ENCODE measurements at places on chromosomes 11 and 22.
A peak's percentile ranks its signal among the peaks of the same experiment; 100 is the strongest.

DNA sequence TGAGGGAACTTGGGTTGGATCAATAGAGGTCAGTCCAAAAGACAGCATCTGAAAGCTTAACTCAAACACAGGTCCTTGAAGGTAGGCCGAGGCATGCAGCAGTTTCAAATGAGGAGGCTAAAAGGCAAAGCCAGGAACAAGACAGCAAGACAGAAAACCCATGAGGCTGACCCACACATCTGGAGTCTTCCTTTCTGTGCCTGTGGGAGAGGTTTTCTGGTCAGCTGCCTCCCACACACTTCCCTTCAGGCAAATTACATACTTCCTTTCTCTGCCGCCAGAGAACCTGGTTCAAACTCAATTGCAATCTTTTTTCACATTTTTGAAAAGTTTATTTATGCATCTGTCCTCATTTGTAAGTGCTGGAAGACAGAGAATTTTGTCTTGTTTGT lies 29.8 kb upstream of the CRTAM start:
- no peak for DNase-seq

- DNase-seq, result no peak
These were observed 3.4 kb downstream of the LGR4 start for GRCh38 chr11:27468995-27469695.

DNA sequence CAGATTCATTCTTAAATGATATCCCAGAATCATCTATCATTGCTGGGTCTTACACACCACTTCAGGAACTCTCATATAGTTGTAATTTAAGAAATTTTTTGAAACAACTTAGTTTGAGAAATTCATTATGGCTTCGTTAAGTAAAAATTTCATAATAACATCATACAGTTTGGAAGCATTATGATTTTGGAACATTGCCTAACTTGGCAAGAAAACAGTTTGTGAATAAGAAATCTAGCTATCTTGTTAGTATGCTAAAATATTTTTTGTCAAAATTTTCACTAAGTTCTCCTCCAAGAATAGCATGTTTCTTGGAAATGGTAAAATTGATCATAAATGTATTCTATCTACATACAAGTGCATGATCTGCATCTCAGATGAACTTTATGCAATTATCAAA lies 217.7 kb downstream of the CNTN5 start:
- no peak for DNase-seq

GRCh38 chr11:96642583-96642982 lies 252.8 kb downstream of the JRKL start:
- no peak for DNase-seq

DNA sequence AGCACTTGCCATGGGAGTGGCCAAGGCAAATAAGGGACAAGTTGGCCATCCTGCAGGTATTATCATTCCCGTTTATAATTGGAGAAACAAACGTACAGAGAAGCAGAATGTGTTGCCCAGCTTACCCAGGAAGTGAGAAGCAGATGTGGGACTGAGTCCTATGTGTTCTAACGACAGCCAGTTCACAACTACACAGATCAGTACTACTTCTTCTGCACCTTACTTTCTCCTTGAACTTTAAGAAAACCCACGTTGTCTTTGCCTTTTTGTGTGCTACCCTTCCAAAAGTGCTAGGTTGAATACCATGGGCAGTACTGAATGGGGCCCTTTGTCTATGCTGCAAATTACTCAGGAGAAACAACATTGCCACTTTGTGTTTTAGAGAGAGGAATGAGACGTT lies 62.8 kb upstream of the BLID start:
- no peak for DNase-seq

DNA sequence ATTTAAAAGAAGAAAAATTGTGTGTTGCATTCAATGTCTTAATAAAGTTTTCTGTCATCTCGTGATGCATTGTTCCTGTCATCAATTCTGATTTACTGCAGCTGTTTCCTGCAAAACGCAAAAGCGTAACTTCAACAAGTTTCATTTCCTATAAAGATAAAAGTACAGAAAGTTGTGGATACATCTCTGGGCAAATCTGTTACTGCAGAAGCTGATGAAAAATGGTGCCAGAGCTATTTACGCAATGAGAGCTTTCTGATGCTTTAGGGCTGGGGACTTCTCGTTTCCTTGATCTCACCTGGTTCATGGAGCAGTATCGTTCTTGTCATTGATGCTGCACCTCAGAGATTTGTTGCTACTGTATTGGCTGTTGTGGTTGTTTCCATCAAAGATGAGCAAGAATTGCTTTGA lies 15.5 kb upstream of the MS4A12 start:
- no peak for DNase-seq

GRCh38 chr11:115924744-115925567 lies 420.7 kb upstream of the CADM1 start:
- no peak for DNase-seq

DNA sequence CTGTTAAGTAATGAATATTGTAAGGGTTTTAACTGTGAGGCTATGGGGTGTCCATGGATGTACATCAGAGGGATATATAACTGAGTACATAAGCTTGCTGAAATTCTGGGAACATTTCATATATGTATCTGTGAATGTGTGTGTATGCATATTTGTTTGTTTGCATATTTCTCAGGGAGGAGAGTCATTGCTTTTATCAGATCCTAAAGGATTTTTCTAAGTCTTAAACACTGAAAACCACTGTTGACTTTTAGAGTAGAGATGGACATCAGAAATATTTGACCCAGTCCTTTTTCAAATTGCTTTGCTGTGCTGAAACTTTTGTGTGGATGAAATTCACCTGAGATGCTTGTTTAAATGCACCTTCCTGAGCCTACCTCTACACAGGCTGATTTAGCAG lies 410.6 kb downstream of the METTL15 start:
- no peak for DNase-seq

DNA sequence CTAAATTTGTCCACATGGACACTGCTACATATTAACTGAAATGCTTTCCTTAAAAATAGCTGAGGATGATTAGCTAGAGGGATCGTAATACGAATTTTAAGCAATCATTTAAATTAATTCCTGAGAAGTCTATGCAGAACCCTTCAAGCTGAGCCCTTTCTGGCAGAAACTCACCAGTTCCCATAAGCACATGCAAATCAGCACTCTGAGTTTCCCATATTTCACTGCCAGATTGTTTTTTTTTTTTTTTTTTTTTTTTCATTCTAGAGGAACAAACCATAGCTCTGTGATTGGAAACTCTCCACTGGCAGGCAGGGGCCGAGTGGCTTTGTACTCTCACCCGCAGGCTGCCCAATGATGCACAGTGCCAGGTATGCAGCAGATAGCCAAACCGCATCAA lies 145.6 kb downstream of the EFCAB6 start:
- no peak for DNase-seq

DNA sequence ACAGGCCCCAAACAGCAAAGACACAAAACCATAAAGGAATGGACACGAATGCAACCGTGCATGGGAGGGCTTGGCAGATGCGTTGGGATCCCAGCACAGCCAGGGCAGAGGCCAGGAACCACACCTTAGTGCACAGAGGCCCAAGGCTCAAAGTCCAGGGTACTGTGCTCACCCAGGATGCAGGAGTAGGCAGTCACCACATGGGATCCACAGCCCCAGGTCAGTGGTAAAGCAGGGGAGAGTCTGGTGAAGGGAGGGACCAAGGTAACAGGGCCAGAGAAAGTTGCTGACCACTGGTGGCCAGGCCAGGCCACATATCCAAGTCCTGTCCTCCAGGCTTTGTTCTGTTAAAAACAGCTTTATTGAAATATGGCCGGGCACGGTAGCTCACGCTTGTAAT lies 6.5 kb upstream of the CERK start:
- DNase-seq, result no peak

DNA sequence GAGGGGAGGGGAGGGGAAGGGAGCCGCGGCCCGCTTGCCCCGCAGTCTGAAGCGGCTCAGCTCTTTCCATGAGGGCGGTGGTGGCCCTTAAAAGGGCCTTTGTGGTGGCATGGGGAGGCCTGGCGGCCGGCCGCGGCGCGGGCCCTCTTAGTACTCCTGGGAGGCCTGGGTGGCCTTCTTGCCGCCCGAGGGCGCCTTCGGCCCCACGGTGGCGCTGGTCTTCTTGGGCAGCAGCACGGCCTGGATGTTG lies 6.9 kb downstream of the DPAGT1 start:
- peak; percentile 46 for DNase-seq

GRCh38 chr11:22432291-22433093 lies 94.3 kb downstream of the SLC17A6 start:
- DNase-seq, result no peak

DNA sequence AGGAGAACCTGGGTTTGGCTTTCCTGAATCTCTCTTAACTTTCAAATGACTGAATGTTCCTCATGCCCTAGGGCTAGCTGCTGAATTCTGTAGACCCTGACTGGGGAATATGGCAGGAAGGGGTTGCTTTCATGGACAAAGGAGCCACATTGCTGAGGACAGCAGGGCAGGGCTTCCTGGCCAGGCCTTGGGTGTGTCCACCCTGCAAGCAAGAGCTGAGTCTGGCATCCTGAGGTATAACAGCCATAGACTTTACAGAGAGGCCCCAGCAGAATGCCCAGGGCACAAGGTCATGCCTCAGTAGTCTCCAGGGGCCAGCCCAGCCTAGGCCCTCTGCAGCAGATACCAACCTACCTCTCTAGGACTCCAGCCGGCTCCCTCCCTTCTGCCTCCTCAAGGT lies 102.2 kb upstream of the RAG2 start:
- no peak for DNase-seq

DNA sequence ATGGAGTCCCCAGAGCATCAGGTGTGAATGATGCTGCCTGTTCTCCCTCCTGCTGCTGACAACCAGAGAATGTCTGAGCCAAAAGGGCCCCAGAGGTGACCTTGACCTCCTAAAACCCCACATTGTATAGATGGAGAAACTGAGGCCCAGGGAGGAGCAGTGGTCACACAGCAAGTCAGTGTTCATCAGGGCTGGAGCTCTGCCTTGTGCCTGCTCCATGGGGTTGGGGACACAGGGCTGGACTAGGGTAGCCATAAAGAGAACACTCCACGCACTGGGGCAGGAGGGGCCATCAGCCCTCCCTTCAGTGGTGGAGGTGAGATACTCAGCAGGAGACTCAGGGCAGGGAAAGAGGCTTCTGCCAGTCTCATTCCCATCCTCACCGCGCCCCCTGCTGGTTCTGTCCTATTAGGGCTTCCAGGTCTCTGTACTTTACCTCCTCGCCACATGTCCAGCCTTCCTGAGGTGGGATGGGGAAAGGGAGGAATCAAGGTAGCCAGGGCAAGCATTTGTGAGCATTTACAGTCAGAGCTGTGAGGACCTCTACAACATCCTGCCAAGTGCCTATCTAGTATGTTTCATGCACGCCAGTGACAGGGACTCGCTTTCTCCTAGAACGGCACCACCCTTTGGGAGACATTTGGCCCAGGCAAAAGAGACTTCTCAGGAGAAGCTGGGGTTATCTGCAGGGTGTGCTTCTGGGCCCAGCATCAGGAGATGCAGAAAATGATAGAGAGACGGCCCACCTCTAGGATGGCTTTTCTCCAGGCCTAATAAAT lies 43.2 kb downstream of the NEU3 start:
- DNase-seq, result peak; percentile 33

GRCh38 chr11:35748644-35749043 lies 86.1 kb downstream of the TRIM44 start:
- no peak for DNase-seq

GRCh38 chr11:78189851-78190250 lies 1.1 kb downstream of the USP35 start:
- no peak for DNase-seq

DNA sequence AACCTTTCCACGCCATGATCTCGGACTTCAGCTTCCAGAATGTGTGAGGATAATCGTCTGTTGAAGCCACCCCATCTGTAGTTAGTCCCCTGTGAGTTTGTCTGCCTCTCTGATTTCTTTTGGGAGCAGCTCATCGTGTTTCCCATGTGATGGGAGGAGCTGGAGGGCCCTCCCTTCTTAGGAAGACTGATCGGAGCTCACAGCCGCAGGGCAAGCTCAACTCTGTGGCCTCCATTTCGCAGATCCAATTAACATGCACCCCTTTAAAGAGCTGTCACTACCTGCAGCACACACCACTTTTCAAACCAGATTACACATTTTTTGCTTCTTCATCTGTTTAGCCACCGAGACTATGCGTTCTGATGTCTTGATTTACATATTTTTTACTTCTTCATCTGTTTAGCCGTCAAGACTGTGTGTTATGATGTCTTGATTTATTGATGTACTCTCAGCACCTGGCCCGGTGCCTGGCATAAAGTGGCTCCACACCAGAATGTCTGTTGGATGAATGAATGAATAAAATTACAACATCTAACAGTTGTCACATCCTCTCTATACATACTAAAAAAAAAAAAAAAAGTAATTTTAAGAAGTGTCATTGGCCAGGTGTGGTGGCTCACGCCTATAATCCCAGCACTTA lies 14.9 kb upstream of the PPFIA1 start:
- no peak for DNase-seq

DNA sequence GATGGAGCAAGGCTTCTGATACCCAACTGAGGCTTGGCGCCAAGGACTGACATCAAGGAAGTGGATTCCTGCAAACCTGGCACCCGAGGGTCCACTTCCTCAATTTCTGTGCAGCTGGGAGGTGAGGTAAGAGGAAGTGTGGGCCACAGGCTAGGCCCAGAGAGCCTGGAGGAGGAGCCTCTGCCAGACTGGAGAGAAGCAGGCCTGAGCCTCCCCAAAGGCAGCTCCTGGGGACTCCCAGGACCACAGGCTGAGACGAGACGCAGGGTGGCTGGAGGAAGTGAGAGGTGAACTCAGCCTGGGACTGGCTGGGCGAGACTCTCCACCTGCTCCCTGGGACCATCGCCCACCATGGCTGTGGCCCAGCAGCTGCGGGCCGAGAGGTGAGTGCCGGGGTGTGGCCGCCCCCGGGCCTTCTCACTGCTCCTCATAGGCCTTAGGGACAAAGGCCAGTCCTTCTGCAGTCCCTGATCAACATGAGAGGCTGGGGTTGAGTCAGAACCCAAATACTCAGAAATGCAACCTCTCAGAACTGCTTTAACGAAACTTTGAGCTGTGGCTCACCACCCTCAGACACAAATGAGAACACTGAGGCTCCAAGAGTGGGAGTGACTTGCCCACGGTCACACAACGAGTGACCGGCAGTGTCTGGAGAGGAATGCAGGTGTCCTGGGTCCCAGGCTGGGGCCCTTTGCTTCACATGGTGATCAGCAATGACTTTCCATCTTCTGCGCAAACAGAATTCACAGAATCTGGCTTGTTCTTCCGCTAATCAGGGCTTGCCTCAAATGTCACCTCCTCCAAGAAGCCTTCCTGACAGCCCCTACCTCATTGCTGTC lies at the start of gene NCF4:
Gene NCF4, plus strand, starts transcription at position 186 of the 839 bp plus-strand sequence. Its CDS starts 166 bp downstream, at position 352.
- no peak for DNase-seq

- no peak for DNase-seq
These were observed 1.0 kb upstream of the ADSL start for GRCh38 chr22:40345271-40345670.

GRCh38 chr11:102666331-102666957 lies 39.1 kb downstream of the MMP27 start:
- no peak for DNase-seq

- DNase-seq, result no peak
These were observed 22.6 kb downstream of the PHLDB1 start for GRCh38 chr11:118629761-118630661.

DNA sequence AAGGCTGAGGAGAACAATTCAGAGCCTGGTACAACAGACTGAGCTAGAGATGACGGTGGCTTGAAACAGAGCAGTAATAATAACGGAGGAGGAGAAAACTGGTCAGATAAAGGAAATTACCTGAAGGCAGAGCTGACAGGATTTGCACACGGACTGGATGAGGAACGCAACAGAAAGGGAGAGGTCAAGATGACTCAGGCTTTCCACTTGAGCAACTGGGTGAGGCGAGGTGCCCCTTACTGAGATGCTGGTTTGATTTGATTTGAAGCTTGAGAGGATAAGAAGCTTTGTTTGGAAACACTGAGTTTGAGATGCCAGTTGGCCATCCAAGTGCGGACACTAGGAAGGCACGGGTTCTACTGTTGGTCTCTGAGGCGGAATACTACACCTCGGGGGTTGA lies 35.4 kb upstream of the NRIP3 start:
- no peak for DNase-seq

All from stimulated activated CD8-positive, alpha-beta memory T cell treated with anti-CD3 and anti-CD28 coated beads, Interleukin-4, amount 100 ng/mL, for 1 hour (primary cell).